ENCODE measurements at places on chromosomes 12 and 14.

DNA sequence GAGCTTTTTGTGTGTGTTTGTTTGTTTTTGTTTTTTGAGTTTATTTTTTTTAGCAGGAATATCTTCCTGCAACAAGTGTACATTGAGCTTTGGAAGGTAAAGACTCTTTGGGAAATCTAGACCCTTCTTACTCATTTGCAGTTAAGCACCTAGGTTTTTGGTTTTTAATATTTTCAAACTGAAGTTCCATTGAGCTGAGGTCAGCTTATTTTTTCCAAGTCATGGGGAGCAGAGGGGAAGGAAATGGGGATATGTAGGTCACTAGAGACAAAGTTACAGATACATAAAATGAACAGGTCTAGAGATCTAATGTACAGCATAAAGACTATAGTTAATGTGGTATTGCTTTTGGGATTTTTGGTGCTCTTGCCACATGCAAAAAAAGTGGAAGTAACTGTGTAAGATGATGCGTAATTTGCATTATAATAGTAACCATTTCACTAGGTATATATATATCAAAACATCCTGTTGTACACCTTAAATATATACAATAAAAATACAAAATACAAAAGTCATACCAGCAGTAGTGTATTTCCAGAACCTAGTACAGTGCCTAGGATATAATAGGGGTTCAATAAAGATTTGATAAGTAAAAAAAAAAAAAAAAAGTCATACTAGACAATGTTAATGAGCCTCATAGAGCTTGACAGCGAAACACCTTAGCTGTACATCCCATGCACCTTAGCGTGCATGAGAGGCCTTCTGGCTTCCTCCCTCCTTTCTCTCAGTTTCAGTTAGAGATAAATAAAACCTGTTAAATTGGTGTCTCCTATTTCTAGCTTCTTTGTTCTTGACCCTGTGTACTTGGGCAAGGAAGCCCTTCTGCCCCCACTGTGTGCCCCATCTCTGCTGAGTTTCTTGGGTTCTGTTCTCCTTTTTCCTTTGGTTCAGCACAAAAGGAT is 22.7 kb downstream of the CGRRF1 start:
- DNase-seq, result no peak

GRCh38 chr14:50425105-50425504 is 28.4 kb upstream of the CDKL1 start:
- no peak for DNase-seq

DNA sequence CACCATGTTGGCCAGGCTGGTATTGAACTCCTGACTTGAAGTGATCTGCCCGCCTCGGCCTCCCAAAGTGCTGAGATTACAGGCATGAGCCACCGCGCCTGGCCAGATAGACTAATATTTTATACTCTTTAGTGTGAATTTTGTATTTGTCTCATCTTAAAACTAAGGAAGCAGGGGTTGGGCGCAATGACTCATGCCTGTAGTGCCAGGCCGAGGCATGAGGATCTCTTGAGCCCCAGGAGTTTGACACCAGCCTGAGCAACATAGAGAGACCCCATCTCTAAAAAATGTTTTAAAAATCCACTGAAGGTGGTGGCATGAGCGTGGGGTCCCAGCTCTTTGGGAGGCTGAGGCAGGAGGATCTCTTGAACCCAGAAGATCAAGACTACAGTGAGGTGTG is 9.0 kb downstream of the DYNC1H1 start:
- no peak for DNase-seq

DNA sequence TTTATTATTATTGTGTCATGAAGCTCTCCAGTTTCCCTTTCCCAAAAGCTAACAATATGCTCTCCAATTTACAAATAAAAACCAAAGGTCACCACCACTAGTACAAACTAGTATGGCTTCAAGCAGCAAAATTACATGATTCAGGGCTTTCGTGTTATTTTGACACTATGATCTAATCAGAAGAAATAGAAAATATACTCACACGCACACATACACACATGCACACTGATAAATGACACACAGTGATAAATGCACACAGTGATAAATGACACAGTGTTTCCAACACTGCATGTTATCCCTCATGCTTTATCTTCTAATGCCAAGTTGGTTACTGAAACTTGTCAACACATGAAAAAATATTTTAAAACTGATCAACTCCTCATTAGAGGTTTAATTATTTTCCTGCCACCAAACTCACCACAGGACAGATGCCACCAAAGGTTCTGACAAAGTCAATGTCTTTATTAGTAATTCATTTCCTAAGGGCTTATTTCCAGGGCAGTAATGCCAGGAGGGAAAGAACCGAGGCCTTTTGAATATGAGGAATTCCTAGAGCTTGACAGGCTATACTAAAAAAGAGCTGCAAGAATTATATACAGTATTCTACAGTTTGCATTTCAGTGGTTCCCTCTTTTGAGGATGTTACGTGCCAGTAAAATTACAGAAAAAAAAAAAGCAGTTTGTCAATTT is 82.4 kb downstream of the PPP2R5E start:
- DNase-seq, result no peak

All from hypothalamus (tissue), 51 donors.